Activated CD4-positive, alpha-beta T cell treated with anti-CD3 and anti-CD28 coated beads, Interleukin-2, amount 50 U/mL, for 24 hours (primary cell): ENCODE measurements at places on chromosomes 4 and X.
A peak's percentile ranks its signal among the peaks of the same experiment; 100 is the strongest.

DNA sequence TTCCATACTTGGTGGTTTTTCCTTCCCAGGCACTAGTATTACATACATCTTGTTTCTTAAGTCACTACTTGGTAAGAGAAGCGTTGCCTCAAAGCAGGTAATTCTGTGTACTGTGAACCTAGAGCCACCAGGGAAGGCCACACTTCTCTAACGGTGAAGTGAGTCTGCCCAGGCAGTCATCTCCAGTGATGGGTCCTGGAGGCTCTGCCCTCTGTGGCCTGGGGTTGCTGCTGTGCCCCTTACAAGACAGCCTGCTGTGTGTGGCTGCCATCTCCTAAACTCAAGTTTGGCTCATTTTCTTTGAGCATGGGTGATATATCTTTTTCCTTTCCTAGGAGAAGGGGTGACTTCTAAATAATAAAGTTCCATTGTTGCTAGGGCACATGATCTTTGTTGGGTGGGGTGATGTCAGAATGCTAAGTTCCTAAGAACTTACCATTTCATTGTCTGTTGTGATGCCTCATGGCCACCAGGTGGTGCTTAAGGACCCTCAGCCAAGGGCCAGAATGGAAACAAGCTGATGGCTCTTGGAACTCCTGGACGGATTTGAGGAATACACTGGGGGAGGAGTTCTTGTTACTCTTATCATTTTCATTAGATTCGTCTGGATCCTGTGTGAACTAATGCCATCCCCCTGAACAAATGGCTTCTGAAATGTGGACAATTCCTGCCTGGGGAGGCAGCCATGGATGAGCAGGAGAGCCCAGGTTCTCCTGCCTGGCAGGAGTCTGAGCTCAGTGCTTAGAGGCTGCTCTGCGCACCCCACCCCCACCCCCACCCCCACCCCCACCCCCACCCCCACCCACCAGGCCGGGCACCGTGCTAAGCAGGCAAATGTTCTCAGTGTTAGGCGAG, 41.1 kb upstream of the WDR1 start:
- no peak for DNase-seq

- no peak for DNase-seq
Measured at GRCh38 chr4:87153078-87153870, 67.1 kb downstream of the KLHL8 start.

DNA sequence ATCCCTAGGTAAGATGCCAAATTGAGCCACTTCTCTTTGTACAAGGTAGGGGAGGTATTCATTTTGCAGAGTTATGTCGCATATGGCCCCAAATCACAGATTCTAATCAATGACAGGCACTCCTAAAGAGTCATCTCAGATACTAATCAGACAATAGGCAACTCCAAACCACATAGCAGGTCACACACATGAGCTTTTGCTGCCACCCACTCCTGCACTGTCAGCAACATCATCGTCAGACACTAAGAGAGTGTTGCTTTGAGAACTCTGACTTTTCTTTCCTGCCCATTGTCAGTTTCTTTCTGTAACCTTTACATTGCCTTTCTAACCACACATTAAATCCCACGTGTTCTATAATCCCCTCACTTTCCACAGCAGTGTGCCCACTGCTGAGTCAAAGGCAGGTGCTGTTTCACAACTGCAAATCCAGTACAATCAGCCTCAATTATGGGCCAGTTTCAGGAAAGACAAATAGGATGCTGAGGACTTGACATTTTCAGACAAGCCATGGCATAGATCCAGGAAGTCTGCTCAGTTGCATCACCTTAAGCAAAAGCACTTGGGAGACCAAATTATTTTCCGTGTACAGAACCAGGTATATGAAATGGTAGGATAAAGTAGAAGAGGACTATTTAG, 23.5 kb downstream of the TMEM31 start:
- no peak for DNase-seq

DNA sequence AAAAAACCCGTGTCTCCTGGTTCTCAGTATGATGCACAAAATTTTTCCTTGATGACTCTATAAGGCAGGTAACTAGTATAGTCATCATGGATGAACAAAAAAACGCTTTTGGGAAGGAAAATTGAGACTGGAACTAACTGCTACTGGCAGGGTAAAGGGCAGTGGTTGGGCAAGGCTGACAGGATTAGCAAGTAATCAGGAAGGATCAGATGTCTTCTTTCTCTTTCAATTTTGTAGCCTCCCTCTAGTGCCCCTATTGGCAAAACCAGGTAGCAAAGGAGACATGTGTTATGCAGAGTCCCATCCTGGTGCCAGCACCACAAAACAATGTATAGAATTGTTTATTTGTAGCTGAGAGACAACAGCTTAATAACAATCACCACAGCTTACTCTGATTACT, 12.8 kb upstream of the SLITRK4 start:
- no peak for DNase-seq

GRCh38 chrX:19670854-19671620, 155.7 kb upstream of the MAP3K15 start:
- no peak for DNase-seq

DNA sequence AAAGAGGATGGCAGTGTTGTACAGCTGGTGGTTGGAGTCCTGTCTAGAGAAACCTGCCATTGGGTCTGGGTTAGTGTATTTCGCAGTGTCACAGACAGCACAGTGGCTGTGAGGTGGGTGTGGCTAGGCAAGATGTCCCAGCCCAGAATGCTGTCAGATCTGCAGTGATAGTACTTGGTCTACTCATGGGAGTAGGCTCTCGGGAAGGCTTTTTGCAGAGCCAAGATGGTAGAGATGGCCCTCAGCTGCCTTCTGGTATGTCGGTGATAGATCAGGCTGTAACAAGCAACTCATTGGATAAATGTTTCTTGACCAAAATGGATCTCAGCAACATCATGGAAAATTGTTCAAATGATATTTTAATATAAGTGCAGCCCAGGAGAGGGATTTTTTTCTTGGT, 84.3 kb upstream of the WDR1 start:
- DNase-seq = no peak

GRCh38 chr4:153142700-153143438, 61.4 kb upstream of the TRIM2 start:
- peak; percentile 49 for DNase-seq

- no peak for DNase-seq
Measured at GRCh38 chr4:65580551-65580950, 89.7 kb downstream of the EPHA5 start.

DNA sequence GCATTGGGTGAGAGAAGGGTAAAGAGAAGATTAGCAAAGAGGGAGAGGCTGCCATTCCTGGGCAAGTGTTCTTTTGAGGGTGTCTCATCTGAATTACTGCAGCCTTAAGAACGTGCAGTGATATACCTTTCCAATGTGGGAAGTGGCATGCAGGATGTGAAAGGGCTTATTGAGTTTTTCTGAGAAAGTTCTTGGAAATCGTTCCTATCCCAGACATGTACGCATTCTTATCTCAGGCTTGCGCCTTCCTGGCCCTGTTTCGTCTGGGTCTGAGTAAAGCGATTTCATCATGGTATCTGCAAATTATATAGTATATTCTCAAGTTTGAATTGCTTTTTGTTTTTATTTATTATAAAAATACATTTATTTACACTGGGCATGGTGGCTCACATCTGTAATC, 699.8 kb downstream of the TRAM1L1 start:
- no peak for DNase-seq

GRCh38 chrX:44507292-44507691, 35.4 kb downstream of the FUNDC1 start:
- DNase-seq = peak; percentile 1

- DNase-seq = no peak
Measured at GRCh38 chrX:85243761-85244449, at the start of the genes SATL1 and ZNF711. Gene SATL1 (minus strand): TSS chrX:85243779. CDS start chrX:85108968, 134,811 bp downstream. Gene ZNF711 (plus strand): TSS chrX:85243991. CDS start chrX:85247573, 3,582 bp downstream.

DNA sequence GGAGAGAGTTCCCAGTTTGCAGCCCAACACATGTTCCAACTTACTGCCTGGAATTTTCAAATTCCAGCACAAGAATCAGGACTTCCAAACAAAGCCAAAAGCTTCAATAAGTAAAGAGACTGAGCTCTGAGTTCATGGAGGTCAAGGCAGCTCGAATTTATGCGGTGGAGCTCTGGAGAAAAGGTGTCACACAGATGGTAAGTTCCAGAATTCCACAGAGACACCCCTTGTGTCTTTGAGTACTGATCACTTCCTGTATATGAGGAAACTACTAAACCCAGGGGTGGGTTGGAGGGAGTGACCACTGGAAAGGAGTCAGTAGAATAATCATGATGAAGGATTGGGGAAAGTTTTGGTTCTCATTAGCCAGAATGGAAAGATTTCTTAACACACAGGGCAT, 118.5 kb upstream of the GUCY1A1 start:
- no peak for DNase-seq

GRCh38 chrX:47176101-47176740, 17.4 kb upstream of the UBA1 start:
- no peak for DNase-seq

GRCh38 chr4:167230744-167231143, 3.5 kb downstream of the SPOCK3 start:
- DNase-seq = no peak

- DNase-seq = no peak
Measured at GRCh38 chr4:1240721-1241465, 8.0 kb downstream of the CTBP1 start.

GRCh38 chr4:96126227-96126626, 286.3 kb downstream of the PDHA2 start:
- no peak for DNase-seq

DNA sequence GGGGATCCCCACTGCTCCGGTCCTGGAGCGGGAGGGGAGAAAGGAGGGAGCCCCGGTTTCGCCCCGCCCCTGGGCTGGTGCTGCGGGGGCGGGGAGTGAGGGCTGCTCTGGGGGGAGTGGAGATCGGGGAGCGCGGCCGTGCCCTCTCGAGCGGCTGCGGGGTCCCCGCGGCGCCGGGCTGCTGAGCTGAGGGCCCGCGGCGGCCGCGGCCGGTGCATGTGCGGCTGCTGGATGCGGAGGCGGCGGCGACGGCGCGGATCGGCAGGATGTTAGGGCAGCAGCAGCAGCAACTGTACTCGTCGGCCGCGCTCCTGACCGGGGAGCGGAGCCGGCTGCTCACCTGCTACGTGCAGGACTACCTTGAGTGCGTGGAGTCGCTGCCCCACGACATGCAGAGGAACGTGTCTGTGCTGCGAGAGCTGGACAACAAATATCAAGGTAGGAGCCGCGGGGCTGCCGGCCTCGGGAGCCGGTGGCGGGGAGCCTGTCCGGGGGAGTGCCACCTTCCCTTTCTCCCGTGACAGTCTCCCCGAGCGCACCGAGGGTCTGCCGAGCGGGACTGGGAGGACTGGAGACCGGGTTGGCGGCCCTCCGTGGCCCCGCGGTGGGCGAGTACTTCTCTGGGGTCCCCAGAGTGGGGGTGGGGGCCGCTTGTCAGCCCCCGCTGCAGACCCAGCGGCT, at the start of gene ING2:
ING2 (plus strand) TSS at position 129 of the 681 bp plus-strand sequence; CDS start at position 267, 138 bp downstream.
- DNase-seq = peak; percentile 16

- no peak for DNase-seq
Measured at GRCh38 chr4:55866973-55867574, 13.6 kb downstream of the EXOC1 start.

- DNase-seq = no peak
Measured at GRCh38 chr4:139674875-139675550, 9.4 kb downstream of the MGST2 start.
